ENCODE measurements at places on chromosomes 1 and 21. TPM values are rescaled to one million over a fixed set of nuclear protein-coding genes. Genes with fewer than 3 reads are reported as not detected.

TRIM17 gene
- 2.3 TPM for total RNA-seq

- DNase-seq = no peak
Observed at GRCh38 chr1:183310753-183311479, 107.3 kb downstream of the NMNAT2 start.

OR2T33 gene
- total RNA-seq = not detected

DNA sequence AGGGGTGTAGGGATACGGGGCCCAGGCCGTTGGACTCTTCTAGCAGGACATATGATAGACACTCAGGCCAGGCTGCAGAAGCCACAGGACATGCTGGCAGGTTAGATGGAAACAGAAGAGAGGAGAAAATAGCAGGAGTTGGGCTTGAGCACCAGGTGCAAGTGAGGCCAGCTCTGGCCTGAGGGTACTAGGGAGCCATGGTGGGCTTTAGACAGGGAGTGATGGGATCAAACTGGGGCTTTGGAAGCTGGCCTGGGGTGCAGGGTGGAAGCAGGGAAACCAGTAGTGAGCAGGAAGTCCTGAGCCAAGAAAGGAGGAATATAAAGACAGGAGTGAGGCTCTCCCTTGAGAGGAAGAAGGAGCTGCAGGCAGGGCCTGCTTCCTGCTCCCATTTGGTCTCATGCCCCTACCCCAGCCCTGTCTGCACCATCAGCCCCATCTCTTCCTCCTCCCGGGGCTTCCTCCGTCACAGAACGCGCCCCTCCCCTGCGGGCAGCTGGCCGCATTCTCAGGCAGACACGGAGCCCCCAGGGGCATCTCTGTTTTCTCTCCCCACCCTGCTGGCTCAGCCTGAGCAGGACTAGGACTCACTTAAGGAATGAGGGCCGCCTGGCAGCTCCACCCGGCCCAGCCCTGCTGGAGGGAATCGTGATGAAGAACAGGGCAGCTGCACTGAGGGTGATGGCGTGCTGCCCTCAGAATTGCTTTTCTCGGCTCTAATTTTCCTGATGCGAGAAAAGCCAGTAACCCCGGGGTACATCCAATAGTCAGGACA lies 165.5 kb upstream of the TMEM51 start:
- no peak for DNase-seq

GRCh38 chr1:29453502-29454240 lies 217.3 kb downstream of the PTPRU start:
- DNase-seq = peak; percentile 48

- no peak for DNase-seq
Observed at GRCh38 chr21:32083197-32083596, 195.7 kb downstream of the MIS18A start.

AMY2A gene
- total RNA-seq = not detected

GRCh38 chr1:223712194-223712849 lies at the start of gene CAPN2:
Gene CAPN2 (plus strand): TSS chr1:223712539. CDS start chr1:223712641, 102 bp downstream.
- DNase-seq = peak; percentile 96

TTC24 gene
- not detected for total RNA-seq

- DNase-seq = peak; percentile 10
Observed at GRCh38 chr1:36034692-36035091, 49.2 kb upstream of the TEKT2 start.

Measured in Calu3 (cell line).